Stimulated activated CD8-positive, alpha-beta memory T cell treated with anti-CD3 and anti-CD28 coated beads, Interleukin-7, amount 100 ng/mL, for 48 hours (primary cell): ENCODE measurements at places on chromosomes 1 and 21.

DNA sequence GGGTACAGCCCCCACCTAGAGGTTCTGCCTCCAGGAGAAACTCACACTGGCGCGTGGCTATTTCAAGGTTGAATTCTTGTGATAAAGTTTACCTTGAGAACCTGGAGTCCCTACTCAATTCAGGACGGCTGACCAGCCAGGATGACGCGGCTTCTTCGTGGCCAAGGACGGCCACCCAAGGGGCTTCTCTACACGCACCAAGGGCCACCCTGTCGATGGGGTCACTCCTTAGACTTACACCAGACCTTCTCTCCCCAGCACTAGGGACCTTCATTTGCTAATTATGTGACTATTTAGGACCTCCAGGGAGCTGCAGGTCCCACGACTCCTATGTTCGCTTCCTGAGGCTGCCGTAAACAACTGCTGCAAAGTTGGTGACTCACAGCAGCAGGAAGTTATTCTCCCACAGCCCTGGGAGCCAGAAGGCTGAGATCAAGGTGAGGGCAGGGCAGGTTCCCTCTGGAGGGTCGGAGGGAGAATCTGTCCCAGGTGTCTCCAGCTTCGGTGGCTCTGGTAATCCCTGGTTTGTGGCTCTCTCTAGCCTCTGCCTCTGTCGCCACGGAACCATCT, 135.9 kb downstream of the NPHP4 start:
- no peak for DNase-seq

GRCh38 chr1:155952505-155952890, 11.1 kb downstream of the RXFP4 start:
- no peak for DNase-seq

GRCh38 chr1:96048572-96049212, 672.9 kb upstream of the PTBP2 start:
- no peak for DNase-seq

DNA sequence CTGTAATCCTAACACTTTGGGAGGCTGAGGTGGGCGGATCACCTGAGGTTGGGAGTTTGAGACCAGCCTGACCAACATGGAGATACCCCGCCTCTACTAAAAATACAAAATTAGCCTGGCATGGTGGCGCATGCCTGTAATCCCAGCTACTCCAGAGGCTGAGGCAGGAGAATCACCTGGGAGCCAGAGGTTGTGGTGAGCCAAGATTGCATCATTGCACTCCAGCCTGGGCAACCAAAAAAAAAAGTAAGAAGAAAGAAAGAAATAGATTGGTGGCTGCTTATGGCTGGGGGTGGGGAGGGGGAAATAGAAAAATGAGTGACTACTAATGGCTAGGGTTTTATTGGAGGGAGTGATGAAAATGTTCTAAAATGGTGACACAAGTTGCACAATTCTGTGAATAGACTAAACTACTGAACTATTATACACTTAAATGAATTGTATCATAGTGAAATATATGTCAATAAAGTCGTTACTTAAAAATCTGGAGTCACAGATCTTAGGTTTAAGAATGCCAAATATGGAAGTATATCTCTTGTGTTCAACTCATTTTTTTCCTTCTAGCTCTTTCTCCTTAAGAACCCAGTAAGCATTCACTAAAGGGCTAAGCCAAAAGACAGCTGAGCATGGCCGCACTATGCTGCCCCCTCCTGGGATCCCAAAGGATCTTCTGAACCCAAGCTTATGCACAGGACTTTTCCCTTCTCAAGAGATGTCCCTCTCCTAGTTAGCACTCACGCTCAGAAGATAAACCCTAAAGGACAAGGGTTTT, 3.2 kb upstream of the NPL start:
- DNase-seq = peak; percentile 15

DNA sequence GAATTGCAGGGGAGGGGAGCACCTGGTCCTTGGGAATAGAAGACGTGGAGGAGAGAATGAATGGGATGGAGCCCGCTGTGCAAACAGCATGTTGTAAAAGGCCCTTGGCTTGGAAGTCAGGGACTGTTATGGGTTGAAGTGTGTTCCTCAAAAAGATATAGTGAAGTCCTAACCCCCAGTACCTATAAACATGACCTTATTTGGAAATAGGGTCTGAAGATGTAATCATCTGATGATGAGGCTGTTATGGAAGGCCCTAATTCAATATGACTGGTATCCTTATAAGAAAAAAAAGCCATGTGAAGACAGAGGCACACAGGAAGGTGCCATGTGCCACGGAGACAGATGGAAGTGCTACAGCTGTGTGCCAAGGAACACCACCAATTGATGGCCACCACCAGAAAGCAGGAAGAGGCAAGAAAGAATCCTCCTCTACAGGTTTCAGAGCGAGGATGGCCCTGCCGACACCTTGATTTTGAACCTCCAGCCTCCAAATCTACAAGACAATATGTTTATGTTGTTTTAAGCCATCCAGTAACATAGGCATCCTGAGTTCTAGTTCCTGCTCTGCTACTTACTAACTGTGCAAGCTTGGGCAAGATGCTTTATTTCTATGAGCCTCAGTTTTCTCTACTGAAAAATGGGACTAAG, 51.2 kb downstream of the LRRN2 start:
- DNase-seq = no peak

GRCh38 chr1:205590457-205590768, 41.4 kb downstream of the ELK4 start:
- DNase-seq = no peak

GRCh38 chr1:78095593-78095992, 49.8 kb downstream of the GIPC2 start:
- no peak for DNase-seq

DNA sequence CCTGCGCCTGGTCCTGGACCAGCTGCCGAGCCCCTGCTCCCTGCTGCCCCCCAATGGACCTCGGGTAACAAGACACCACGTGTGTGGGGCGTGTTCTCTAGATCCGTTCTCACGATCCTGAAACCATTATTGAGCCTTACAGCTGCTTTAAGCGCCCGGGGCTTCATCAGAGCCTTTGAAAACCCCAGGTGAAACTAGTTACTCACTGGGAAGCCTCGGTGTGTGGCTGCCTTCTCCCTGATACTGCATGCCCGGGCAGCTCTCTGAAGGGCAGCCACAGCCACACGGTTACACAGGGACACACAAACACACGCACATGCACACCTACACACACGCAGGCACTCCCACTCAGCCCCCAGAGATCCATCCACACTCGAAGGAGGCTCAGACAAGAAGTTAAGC, 5.3 kb downstream of the HES2 start:
- DNase-seq = peak; percentile 36

DNA sequence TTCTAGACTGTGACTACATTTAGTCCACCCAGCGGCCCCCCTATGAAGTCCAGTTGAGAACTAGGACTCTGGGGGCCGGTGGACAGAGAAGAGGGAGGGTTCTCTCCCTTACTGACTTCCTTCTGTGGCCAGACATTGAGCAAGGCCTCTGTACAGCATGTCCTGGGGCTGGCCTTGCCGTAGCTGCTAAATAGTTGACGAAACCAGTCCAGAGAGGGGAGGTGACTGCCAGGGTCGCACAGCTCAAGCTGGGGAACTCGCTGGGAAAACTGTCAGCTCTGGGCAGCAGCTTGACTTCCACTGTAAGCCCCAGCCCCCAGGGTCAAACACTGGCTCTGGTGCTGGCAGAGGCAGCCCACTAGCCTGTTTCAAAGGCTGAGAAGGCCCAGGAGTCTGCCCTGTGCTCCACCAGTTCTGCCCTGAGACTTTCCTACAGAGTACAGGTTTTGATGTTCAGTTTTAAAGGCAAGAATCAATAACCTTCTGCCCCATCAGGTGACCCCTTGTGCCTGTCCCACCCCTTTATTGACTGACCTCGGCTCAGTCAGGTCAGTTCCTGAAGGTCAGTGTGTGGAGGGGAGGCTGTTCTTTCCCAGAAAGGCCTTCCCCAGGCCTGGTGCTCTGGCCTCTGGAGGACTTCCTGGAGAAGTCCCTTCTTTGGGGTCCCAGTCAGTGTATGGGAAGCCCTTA, 14.1 kb downstream of the PCSK9 start:
- DNase-seq = no peak

DNA sequence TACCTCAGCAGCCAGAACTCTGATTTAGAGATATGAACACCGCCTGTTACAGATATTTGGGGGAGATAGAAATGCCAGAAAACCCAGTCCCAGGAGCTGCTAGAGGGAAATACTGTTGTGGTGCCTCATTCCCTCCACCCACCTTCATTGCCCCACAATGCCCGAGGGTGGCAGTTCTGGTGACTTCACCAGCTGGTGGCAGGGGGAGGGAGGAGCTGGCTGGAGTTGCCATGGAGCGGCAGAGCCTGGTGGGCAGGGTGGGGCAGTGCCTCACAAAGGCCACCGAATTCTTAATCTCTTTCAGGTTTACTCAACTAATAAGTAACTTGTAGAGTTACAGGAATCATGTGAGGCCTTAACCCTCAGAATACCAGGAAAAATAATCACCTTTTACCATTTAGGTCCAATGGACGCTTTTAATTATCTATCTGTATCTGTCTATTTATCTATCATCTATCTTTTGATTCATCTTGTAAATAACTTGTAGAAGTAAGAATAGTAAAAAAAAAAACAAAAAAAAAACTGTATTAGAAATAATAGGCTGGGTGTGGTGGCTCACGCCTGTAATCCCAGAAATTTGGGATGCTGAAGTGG, 11.7 kb upstream of the S100A11 start:
- DNase-seq = no peak

- DNase-seq = no peak
Observed at GRCh38 chr1:97033949-97034348, 312.4 kb downstream of the PTBP2 start.

- DNase-seq = no peak
Observed at GRCh38 chr1:15384301-15384901, 25.3 kb upstream of the EFHD2 start.

GRCh38 chr1:117564227-117565075, 41.4 kb upstream of the TENT5C start:
- DNase-seq = no peak

DNA sequence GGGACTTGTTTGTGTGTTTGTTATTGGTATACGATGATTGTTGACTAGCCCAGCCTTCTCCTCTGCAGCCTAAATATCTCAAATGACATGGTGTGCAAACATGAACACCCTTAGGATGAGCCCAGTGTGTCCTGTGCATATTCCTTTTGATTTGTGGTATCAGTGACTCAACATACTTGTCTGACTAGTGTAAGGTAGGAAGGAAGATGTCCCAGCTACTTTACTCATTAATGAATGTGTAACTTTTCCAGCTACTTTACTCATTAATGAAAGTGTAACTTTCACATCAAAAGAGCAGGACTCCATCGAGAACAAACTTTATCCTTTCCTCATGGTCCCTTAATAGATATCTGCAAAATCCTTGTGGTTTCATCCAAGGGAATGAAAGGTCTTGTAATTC, 2.7 kb upstream of the ZNF692 start:
- no peak for DNase-seq

- no peak for DNase-seq
Observed at GRCh38 chr1:113375878-113376277, 14.4 kb upstream of the MAGI3 start.

DNA sequence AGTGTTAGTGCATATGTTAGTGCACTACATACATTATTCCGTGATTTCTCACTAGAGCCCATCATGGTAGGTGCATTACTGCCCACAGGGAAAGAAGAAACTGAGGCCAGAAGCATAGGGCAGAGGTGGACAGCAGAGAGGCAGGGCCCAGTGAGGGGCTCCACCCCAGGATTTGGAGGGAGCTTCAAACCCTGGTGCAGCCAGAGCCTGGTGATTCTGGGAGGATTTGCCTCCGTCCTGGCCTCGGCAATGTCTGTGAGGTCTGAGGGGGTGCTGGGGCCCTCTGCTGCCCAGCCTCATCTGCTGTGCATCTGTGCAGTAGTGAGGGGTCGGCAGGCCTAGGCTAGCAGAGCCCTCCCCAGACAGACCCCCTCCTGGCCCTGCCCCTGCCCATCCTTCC, 22.8 kb downstream of the PPFIA4 start:
- DNase-seq = no peak

GRCh38 chr1:226110249-226111097, 48.0 kb downstream of the H3-3A start:
- DNase-seq = peak; percentile 60

- DNase-seq = no peak
Observed at GRCh38 chr1:75901371-75901770, 30.8 kb downstream of the ASB17 start.

- no peak for DNase-seq
Observed at GRCh38 chr1:2832506-2833453, 31.3 kb upstream of the TTC34 start.

DNA sequence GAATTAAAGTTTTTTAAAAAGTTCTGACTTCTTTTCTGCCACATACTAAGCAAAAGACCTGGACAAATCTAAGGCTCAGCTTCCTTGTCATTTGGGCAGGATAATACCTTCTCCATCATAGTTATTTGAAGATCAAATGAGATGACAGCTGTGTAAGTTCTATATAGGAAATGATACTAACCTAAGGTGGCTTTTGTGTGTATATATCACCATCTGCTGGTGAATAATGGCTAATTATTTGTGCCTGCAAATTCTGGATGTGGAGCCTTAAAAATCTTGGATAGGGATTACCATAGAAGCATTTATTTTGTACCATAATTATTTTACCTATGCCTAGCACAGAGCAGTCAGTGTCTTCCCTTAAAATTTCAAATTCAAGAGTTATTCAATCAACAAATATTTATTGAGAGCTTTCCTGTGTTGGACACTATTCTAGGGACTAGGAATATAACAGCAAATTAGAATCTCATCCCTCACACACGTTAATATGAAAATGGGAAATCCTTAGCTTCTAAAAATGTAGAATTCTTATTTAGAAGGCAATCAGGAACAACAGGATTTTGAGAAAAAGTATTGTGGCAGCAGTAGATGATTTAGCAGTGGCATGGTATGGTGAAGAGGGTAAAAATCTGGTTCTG, 89.8 kb downstream of the TMEM200B start:
- no peak for DNase-seq
